Cardiac septum (tissue), 1 donor: ENCODE measurements at places on chromosomes 13 and 19. TPM values are rescaled to one million over a fixed set of nuclear protein-coding genes. Genes with fewer than 3 reads are reported as not detected.
A peak's percentile ranks its signal among the peaks of the same experiment; 100 is the strongest.

The PBX4 gene
- not detected for total RNA-seq

The SLAIN1 gene
- 3.8 TPM for total RNA-seq

DNA sequence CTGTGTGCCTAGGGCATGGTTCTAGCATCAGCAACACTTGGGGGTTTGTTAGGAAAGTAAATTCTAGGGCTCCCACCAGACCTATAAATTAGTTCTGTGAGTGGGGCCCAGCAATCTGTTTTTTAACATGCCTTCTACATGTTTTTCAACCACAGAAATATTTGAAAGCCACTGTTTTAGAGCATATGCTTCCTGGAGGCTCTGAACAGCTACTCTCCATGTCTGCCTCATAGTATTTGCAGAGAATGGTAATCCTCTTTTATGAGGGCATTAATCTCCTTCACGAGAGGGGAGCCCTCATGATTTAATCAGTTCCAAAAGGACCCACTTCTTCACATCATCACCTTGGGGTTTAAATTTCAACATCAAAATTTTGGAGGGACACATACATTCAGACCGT lies 6.0 kb downstream of the SPATA13 start:
- no peak for DNase-seq

- no peak for DNase-seq
Measured at GRCh38 chr13:105196052-105196451, 1339.4 kb downstream of the EFNB2 start.

The SNRPA gene
- total RNA-seq, result 32.9 TPM

DNA sequence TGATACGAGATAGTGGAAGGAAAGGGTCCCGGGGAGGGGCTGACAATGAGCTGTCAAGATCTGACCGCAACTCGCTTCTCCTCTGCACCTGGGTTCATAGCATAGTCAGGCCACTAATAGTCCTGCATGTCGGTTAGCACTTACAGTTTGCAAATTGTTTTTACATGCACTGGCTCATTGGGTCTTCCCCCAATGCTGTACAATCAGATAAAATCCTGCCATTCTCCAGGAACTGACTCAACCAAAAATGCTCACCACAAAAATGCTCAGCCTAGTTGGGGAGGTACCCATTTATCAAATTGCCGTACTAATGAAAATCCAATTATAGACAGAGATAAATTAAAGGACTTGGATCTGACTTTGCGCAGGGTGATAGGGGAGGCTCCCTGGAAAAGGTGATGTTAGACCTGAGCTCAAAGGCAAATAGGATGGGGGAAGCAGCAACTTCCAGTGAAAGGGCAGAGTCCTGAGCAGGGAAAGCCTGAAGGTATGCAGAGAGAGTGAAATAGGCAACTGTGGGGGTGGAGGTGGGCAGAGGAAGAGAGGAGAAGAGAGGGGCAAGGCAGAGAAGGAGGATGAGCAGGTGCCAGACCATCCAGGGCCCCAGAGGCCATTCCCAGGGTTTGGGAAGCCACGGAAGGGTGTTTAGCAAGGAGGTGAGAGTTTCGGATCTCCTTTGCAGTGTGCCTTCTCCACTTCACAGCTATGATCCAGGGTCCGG lies 326.1 kb upstream of the TSHZ3 start:
- no peak for DNase-seq

The CPT1C gene
- total RNA-seq, result 3.1 TPM

The MATK gene
- 0.38 TPM for total RNA-seq

DNA sequence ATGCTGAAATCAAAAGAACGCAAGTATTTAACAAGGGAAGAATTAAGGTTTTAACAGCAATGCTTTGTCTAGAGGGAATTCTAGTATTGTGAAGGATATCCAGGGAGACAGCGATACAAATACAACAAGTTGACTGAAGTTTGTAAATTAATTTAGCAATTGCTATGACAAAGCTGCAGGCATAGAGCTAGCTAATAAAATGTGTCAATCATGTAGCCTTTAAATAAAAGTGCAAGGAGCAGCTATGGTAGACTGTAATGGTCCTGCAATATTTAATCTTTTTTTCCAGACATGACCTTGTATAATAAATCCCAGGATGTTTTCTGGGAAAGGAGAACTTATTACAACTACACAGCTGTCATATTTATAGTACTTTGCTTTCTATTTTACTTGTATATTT lies 779.3 kb downstream of the SLITRK5 start:
- no peak for DNase-seq

The CEACAM16 gene
- total RNA-seq, result not detected

- DNase-seq, result no peak
Measured at GRCh38 chr13:46672338-46673090, 119.5 kb downstream of the LRCH1 start.

DNA sequence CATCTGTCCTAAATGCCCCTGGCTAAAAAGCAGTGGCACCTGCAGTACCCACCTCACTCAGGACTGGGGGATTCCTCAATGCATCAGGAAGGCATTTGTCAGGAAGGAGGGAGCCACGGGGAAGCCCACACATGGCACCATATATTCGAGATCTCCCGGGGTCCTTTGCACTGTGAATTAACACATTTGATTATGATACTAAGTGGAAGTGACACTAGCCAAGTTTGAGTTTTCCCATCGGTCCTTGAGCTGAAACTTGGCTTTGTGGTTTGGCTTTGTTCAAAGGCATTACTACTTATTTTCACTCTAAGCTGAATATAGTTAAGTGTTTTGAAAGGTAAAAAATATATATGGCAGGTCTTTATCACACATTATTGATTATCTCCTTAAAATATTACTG lies 168.7 kb upstream of the MYO16 start:
- no peak for DNase-seq

- DNase-seq, result no peak
Measured at GRCh38 chr13:105778196-105778595, 757.3 kb downstream of the EFNB2 start.

DNA sequence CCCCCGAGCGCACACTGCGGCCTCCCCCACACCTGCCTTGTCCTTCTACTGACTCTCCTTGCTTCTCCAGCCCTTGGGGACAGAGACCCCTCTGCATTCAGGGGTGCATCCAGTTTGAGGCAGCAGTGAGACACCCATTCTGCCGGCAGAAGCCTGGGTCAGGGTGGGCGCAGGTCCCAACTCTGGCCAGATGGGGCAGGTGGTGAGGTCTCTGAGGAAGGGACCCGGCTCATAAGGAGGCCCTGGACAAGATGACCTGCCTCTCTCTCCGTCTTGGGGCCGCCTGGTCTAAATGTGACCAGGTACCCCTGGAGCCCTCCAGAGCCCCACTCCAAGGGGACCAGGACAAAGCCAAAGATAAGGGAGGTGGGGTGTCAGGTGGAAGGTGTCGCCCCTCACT lies 6.1 kb downstream of the CHERP start:
- no peak for DNase-seq

GRCh38 chr13:110109910-110110309 lies 197.0 kb downstream of the COL4A1 start:
- peak; percentile 88 for DNase-seq

The TGFBR3L gene
- total RNA-seq, result 3.0 TPM
